Stimulated activated CD4-positive, alpha-beta T cell treated with anti-CD3 and anti-CD28 coated beads, Interleukin-4, amount 100 ng/mL, for 1 hour (primary cell): ENCODE measurements at places on chromosomes 4 and X.

DNA sequence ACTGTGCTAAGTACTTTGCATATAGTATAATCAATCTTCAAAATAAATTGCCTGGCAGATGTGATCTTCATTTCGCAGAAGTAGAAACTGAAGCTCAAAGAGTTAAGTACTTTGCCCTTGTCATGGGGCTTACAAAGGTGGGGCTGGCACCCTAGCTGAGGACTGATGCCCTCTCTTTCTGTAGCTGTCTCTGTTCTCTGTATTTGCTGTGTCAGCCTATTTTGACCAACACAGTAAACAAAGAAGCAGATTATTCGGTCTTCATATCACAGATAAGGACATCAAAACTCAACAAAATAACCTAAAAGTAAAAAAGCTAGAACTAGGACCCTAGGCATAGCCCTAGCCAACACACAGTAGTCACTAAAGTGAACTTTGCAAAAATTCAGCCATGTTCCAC, 570.5 kb upstream of the TENM3 start:
- DNase-seq = no peak

GRCh38 chrX:2484721-2485648, 15.8 kb downstream of the DHRSX start:
- DNase-seq = no peak

- no peak for DNase-seq
These were observed 47.7 kb downstream of the PRPS1 start for GRCh38 chrX:107675823-107676555.

DNA sequence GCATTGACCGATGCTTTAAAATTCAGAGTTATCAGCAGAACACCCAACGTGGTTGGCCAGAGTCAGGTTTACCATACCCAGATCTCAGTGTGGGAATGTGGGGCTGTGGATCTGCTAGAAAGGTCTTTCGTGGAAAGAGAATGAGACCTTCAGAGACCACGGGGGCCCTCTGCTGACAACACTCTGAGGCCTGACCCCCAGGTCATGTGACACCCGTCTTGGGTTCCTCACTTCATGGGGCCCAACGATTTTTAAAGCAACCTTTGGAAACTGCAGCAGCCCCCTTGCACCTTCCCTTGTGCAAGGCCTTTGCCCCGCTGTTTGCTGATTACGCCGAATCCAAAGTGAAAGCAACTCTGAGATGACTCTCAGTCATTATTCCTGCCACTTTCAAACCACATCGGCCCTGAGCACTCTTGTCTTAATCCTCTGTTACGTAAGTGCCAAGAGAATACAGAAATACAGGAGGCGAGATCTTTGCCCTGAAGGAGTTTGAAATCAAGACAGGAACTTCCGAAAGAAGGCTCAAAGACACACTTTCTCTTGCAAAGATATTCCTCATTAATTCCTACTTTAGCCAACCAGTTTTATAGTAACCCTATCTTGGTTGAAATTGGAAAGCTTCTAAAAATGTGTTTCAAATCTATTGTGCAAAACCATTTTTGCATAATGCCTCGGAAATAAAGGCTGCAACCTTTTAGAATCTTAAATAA, 88.3 kb downstream of the EVC2 start:
- no peak for DNase-seq

DNA sequence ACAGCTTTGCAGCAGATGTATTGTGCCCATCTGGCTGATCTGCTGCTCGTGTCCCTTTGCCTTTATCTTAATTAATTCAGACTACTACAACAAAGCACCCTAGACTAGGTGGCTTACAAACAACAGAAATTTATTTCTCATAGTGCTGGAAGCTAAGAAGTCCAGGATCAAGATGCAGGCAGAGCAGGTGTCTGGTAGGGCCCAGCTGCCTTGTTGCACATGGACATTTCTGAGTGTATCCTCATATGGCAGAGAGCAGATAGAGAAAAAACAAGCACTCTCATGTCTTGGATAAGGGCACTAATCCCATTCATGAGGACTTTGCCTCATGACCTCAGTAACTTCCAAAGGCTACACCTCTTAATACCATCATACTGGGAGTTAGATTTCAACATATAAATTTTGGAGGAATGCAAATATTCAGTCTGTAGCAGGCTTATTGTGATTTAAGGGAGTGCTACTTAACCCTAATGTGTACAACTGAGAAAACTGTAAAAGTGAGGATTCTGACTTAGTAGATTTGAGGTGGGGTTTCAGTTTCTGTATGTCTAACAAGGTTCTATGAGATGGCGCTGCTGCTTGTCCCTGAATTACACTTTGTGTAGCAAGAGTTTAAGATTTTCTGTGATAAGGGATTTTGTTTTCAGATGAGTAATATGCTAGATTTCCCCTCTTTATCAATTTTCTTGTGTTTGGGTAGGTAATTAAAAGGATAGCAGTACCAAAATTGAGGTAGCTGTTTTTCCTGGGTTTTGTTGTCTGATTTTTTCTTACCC, 473.2 kb upstream of the TECRL start:
- no peak for DNase-seq

DNA sequence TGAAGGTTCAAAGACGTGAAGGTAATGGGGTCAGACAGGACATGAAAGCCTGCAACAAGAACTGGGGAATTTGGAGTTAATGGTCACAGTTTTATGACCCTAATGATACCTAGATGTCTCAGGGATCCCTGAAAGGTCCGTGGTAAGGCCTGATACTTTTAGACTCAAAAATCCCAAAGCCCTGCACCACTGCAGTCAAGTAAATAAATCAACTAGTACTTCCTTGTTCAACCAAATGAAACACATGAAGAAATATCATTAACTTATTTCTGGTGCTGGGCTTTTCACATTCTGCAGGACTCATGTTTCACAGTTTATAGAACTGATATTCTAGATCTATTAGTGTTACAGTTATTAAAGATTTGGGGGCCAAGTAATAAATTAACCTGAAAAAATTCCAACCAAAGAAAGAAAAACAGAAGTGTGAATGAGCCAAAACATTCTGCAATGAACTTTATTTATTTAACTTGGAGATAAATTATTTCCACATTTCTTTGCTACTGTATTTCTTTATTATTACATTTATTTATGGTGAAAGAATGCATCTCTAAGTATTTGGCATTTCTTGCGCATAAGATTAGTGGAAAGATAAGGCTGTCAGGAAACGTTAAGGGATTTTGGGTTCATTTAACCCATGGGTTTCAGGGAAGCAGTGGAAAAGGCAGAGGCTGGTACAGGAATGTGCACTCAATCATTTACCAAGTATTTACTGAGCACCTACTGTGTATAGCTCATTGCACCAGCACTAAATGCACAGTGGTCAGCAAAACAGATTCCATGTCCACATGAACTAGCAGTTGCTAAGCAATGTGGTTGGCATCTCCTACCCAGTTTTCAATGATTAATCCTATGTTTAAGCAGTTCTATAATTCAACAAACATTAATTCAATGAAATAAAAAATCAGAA, 8.7 kb downstream of the WDFY3 start:
- no peak for DNase-seq

- no peak for DNase-seq
These were observed 18.4 kb downstream of the MSMO1 start for GRCh38 chr4:165345666-165346417.

GRCh38 chr4:52659722-52660261, 691 bp upstream of the USP46 start:
- DNase-seq = peak; percentile 21

DNA sequence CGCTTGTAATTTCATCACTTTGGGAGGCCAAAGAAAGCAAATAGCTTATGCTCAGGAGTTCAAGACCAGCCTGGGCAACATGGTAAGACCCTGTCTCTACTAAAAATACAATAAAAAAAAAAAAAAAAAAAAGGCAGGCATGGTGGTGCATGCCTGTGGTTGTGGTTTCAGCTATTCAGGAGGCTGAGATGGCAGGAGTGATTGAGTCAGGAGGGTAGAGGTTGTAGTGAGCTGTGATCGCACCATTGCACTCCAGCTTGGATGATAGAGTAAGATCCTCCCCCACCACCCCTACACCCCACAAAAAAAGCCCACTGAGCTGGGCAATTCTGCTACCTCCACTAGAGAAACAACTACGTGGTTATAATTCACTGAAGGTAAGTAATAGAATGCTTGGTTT, 118.8 kb upstream of the PCDH18 start:
- no peak for DNase-seq

DNA sequence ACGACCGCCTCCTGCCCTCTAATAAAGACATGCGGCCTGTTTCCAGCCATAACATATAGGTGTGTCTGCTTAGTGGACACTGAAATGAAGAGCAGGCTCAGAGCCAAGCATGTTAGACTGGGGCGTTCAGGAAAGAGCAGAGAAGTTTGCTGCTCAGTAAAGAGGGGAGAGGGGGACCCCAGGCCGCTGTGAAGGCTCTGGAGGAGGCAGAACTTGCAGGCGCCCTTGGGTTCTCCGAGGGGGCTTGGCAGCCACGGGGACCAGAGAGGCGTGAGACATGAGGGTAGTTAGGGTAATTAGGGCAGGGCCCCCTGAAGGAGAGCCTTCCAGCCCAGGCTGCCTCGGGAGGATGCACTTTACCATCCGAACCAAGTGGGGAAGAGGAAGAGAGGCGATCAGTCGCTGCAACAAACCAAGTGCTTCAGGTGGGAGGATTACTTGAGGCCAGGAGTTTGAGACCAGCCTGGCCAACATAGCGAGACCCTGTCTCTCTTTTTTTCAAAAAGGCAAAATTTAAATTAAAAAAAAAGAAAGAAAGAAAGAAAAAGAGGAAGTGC, 46.6 kb upstream of the CDKN2AIP start:
- no peak for DNase-seq

- peak; percentile 11 for DNase-seq
These were observed 52.5 kb upstream of the ANTXR2 start for GRCh38 chr4:80125252-80126177.

DNA sequence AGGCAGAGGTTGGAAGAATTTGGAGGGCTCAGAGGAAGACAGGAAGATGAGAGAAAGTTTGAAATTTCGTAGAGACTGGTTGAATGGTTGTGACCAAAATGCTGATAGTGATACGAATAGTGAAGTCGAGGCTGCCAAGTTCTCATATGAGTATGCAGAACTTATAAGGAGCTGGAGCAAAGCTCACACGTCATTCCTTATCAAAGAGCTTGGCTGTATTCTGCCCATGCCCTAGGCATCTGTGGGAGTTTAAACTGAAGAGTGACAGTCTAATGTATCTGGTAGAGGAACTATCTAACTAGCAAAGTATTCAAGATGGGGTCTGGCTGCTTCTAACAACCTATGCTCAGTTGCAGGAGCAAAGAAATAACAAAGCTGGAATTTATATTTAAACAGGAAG, 102.1 kb downstream of the PCDH18 start:
- no peak for DNase-seq

- DNase-seq = no peak
These were observed 707 bp downstream of the SLC9A6 start for GRCh38 chrX:135985973-135986310.
